Renal cortex interstitium (tissue), 15 donors: ENCODE measurements at places on chromosomes 5 and 9.

DNA sequence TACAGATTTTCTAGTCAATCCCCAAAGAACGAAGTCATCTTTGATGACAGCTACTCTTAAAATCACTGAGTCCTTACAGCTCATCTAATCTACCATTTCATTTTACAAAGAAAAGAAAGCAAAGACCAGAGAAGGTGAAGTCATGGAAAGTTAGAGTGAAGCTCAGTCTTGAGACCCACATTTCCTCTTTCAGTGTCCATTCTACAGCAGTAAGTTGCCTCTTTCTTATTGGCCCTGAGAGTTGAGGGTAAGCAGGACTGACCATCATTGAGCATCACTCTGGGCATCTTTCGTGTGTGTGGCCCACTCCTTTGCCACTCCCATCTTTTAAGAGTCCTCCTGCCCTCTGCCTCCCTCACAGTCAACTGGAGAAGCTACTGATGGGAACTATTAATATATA lies 251.8 kb upstream of the NR4A3 start:
- no peak for DNase-seq

- no peak for DNase-seq
Observed at GRCh38 chr9:137423514-137424291, 510 bp downstream of the NOXA1 start.

- no peak for DNase-seq
Observed at GRCh38 chr5:147303976-147304375, 69.2 kb downstream of the STK32A start.

- no peak for DNase-seq
Observed at GRCh38 chr9:117919538-117919937, 215.3 kb downstream of the TLR4 start.

DNA sequence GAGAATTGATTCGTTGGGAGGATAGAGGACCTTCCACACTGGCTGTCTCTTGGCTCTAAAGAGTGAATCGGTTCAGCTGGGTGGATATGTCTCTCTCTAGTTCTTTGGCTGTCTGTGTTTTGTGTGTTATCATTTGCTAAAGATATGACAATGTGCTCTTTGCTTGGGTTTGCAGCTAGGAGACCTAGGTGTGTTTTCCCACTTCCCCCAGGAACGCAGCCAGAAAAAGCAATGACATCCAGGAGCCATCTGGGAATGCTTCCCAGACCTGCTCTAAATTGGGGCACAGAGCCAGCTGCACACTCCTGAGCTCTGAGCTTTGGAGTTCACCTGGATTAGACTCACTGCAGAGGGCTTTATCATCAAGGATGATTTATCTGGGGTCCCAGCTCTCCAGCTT lies 12.8 kb upstream of the PDZD2 start:
- no peak for DNase-seq
